ENCODE measurements at places on chromosomes 13 and 19. TPM values are rescaled to one million over a fixed set of nuclear protein-coding genes. Genes with fewer than 3 reads are reported as not detected.

Gene GPC6
- 109 TPM for total RNA-seq

DNA sequence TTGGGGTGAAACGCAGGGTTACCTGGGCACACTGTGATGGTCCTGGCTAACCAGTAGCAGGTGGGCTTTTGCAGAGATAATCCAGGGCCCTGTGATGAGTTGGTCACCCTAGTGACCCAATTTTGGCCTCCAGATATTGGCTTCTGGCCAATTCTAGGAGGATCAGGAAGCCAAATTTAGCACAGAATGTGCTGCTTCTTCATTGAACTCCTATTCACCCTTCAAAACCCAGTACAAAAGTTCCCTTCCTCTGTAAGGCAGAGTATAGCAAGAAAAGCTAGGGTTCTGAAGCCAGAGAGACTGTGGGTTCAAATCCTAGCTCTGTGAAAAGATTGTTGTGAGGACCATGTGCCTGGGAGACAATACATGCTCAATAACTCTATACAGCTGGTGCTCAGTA, 70.8 kb downstream of the INSR start:
- DNase-seq, result no peak

GRCh38 chr13:78096221-78096620, 177.6 kb upstream of the EDNRB start:
- DNase-seq, result no peak

GRCh38 chr13:71252184-71252704, 614.8 kb downstream of the DACH1 start:
- DNase-seq, result no peak

DNA sequence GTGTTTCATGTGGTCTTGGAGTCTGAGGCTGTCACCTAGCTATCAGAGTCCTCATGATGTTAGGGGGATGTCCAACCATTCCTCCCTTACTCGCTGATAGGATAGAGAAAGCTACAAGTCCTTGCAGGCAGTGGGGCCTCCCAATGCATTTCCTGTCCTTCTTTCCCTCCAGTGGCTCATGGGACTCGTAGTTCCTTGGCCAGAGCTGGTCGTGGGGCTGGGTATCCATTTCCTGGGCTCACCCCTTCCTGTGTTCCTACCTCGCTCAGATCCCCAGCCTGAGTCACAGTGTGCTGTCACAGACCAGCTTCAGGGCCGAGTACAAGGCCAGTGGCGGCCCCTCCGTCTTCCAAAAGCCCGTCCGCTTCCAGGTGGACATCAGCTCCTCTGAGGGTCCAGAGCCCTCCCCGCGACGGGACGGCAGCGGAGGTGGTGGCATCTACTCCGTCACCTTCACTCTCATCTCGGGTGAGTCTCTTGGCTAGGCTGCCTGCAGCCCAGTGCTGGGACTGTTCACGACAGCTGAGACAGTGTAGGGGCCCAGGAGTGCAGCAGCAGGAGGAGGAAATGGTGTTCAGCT, 19.1 kb downstream of the TMEM150B start:
- no peak for DNase-seq

- DNase-seq, result no peak
Measured at GRCh38 chr19:48598996-48599700, 7.4 kb upstream of the SPACA4 start.

- DNase-seq, result no peak
Measured at GRCh38 chr13:113064534-113065405, 40.8 kb upstream of the F7 start.

DNA sequence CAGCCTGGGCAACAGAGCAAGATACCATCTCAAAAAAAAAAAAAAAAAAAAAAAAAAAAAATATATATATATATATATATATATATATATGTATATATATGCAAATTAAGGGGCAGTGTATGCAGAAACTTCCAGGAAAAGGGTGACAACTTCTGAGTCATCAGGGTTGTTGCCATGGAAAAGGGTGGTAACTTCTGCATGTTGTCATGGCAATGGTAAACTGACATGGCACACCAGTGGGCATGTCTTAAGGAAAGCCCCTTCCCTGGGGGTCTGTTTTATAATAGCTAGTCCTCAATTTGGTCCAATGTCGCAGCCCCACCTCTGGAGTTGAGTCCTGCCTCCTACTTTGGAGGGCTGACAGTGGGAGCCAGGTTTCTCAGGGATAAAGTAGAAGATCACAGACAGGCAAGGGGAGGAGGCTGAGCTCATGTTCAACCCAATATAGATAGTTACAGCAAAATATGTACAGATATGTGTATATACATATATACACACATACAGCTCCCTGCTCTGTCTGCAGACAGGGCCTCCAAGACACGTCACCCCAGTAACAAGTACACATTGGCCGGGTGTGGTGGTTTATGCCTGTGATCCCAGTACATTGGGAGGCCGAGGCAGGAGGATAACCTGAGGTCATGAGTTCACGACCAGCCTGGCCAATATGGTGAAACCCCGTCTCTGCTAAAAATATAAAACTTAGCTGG, 7.2 kb upstream of the FCHO1 start:
- no peak for DNase-seq

DNA sequence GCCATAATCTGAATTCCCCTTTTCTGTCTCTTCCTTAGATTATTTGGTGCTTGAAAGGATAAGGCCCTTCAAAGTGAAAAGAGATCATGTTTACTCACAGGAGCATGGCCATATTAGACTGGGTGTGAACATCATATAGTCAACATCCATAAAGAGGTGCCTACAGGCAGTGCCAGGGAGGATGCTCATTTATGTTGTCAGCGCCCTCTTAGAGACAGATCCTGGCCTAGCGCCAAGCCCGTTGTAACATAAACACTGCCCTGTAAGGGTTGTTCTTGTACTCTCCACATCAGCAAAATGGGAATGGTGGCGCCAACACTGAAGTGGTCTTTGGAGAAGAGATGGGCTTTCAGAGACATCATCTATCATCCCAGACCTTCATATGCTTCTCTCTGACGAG, 16.1 kb downstream of the PCDH8 start:
- no peak for DNase-seq

Measured in spinal cord (tissue), 10 donors.